CD4-positive, alpha-beta memory T cell (primary cell): ENCODE measurements at places on chromosomes 7 and 10. TPM values are rescaled to one million over a fixed set of nuclear protein-coding genes. Genes with fewer than 3 reads are reported as not detected.
A peak's percentile ranks its signal among the peaks of the same experiment; 100 is the strongest.

Gene GJD4
- total RNA-seq, result not detected

GRCh38 chr10:12348870-12349628 is at the start of gene CAMK1D:
TSS of gene CAMK1D (plus strand) at chr10:12349547.
- H3K27ac ChIP-seq, result peak within 1 kb of the TSS; percentile 71
- no peaks in the 10 kb centered on the region for H3K27me3 ChIP-seq

DNA sequence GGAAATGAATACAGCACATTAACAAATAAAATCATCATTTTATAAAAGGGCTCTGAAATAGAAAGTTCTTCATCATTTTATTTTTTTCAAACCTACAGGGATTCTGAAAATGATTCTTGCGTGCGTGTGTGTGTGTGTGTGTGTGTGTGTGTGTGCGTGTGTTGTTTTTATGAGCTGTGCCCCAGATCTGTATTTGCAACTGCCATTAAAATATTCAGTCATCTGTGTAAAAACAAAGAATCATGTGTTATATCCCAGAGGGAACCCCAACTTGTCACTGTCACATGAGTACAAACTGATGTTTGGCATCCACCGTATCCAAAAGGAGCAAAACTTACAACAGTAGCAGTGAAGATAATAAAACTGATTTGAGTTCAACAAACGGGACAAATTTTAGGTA is 635.4 kb upstream of the PFKP start:
- H3K36me3 ChIP-seq, result no peaks in the 10 kb centered on the region
- H3K27me3 ChIP-seq, result no peaks in the 10 kb centered on the region
- no peak overlapping the region for H3K27ac ChIP-seq
- no peaks in the 10 kb centered on the region for H3K4me1 ChIP-seq
- no peak overlapping the region for H3K4me3 ChIP-seq

DNA sequence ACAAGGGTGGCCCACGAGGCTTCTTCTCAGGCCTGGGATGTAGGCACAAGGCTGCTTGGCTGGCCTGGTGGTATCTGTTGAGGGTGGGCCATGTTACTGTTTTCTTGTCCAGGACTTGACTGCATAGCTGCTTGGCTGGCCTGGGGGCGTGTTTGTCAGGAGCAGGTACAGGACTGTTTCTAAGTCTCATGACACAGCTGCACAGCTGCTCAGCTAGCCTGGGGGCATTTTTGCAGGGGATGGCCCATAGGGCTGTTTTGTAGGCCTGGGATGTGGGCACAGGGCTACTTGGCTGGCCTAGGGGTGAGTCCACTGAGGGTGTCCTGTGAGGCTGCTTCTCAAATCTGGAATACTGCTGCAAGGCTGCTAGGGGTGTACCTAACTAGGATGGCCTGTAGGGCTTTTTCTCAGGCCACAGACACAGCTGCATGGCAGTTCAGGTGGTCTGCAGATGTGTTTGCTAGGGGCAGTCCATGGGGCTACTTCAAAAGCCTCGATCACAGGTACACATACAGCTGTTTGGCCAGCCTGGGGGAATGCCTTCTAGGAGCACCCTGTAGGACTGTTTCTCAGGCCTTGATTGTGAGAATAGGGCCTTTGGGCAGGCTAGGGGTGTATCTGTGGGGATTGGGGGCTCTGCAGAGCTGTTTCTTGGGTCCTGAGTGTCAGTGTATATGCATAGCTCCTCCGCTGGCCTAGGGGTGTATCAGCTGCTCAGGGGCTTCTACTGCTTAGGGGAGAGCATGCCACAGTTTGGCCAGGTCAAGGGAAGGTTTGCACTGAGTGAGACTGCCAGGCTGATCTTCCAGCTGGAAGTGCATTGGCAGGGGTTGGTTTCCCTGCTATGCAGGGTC is 26.6 kb upstream of the PLA2G12B start:
- no peak overlapping the region for H3K4me3 ChIP-seq
- DNase-seq, result no peak
- H3K36me3 ChIP-seq, result no peaks in the 10 kb centered on the region
- H3K27me3 ChIP-seq, result no peaks in the 10 kb centered on the region
- H3K27ac ChIP-seq, result no peak overlapping the region
- H3K4me1 ChIP-seq, result no peaks in the 10 kb centered on the region

DNA sequence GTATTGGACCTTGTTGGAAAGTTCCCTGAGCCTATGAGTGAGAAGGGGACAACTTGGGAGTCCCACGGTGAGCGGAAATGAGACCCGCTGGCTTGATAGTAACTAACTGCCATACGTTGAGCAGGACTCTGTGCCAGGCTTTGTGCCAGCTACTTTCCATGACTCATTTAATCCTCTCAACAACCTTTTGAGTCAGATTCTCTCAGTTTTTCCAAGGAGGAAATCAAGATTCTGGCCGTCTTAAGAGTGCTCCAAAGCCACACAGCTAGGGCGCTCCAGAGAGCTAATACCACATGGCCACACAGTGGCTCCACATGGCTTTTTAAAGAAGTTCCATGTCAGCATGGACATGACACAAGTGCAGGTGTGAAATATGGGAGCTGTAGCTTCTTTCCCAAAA is 55.7 kb downstream of the NOD1 start:
- H3K4me1 ChIP-seq, result no peaks in the 10 kb centered on the region
- no peaks in the 10 kb centered on the region for H3K27me3 ChIP-seq
- no peak overlapping the region for H3K4me3 ChIP-seq
- H3K27ac ChIP-seq, result no peak overlapping the region
- DNase-seq, result no peak

GRCh38 chr7:41162612-41163011 is 540.3 kb downstream of the INHBA start:
- no peak overlapping the region for H3K4me3 ChIP-seq
- no peak overlapping the region for H3K27ac ChIP-seq
- no peak for DNase-seq
- H3K36me3 ChIP-seq, result no peaks in the 10 kb centered on the region

DNA sequence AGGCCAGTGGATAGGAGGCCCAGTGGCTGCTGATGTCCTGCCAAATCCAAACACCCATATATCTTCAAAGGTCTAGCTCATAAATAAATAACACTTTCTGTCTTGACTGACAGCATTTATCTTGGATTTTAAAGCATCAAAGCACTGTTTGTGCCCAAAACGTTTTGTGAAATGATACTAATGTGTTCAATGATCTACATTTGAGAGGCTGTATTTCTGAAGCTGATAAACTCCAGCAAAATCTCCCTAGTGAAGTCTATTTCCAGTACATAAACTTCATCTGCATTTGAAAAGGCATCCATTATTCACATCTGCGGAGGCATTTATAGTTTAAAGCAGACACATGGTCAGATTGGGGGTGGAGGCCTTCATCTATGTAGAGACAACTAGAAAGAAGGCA is 276.3 kb downstream of the HPSE2 start:
- H3K27ac ChIP-seq, result no peak overlapping the region
- H3K4me1 ChIP-seq, result no peaks in the 10 kb centered on the region
- no peak overlapping the region for H3K4me3 ChIP-seq
- no peaks in the 10 kb centered on the region for H3K27me3 ChIP-seq

Gene CLDN12
- 6.1 TPM for total RNA-seq

- H3K27ac ChIP-seq, result no peak overlapping the region
- no peak for DNase-seq
- peaks cover 32% of the 10 kb centered on the region for H3K4me1 ChIP-seq
- H3K4me3 ChIP-seq, result no peak overlapping the region
- no peaks in the 10 kb centered on the region for H3K27me3 ChIP-seq
Observed at GRCh38 chr7:24576171-24577025, 3.1 kb downstream of the PALS2 start.
